ENCODE measurements at places on chromosomes 7 and 10.
A peak's percentile ranks its signal among the peaks of the same experiment; 100 is the strongest.

GRCh38 chr10:51700228-51700817, 928 bp upstream of the CSTF2T start:
- DNase-seq = no peak

DNA sequence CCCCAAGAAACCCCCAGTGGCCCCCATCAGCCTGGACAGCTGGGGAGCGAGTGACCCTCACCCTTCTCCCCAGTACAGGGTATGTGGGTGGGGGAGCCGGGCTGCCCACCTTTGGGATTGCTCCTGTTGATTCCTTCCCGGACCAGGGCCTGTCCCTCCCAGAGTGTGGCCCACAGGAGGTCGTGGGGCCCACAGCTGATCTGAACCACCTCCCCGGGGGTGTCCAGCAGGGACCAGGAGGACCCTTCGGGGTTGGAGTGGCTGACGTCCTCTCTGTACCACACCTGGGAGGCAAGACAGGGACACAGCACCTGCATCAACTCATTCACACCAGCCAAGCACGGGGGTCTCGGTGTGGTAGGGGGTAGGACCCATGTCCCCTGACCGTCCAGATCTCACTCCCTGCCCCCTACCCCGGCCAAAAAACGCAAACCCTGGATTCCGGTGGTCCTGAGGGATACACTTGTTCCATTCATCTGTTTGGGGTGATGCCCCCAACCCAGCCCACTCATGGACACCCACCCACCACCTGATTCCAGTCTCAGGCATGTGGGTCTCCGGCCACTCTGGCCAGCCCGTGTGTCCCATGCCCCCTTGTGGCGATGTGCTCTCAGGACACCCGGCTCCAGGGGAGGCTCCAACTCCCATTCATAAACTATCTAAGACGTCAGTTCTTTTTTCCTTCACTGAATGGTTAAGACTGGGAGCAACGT, 10.9 kb downstream of the TECPR1 start:
- DNase-seq = no peak

DNA sequence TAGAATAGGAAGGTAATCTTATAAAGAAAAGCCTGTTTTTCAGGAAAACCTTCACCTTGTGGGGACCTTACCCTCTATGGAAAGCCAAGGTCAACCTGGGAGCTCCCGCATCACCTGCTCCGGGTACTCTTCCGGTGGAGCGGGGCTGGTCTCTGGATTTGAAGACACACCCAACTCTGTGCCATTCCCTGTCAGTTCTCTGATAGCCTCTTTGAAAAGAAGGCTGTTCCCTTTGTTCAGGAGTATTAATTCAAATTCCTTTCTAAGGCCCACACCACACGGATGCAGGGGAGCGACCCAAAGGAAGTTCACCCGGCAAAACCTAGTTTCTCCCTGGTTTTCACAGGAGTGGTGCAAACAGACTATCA, 10.7 kb downstream of the CTBP2 start:
- no peak for DNase-seq

DNA sequence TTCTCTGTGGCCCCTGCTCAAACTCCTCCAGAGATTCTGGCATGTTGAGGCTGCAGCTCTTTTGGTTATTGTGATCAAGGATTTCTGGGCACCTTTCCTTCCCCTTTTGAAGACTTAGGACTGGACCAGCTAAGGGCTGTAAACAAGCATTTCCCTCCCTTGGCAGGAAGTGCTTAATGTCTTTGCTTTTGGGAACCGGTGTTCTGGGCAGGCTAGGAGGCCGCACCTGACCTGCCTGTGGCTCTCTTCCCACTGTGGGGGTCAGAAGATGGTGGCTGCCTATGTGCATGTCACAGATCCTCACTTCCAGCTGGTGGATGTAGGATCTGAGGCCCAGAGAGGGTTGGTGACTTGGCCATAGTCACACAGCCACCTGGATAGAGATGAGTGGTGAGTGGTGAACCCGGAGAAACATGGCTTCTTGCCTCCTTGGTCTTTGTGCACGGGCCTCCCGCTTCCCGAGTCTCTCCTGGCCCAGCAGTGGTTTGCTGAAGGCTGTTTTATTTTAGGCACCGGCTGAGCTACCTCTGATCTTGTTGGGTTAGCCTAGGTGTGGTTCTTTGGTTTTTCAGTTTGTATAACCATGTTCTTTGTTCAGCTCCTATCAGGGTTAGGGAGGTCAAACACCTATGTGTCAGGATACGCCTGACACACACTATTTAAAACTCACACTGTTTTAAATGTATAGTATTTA, 82.0 kb downstream of the GRK5 start:
- DNase-seq = no peak

- no peak for DNase-seq
These were observed 102.4 kb upstream of the LRGUK start for GRCh38 chr7:134024739-134025138.

DNA sequence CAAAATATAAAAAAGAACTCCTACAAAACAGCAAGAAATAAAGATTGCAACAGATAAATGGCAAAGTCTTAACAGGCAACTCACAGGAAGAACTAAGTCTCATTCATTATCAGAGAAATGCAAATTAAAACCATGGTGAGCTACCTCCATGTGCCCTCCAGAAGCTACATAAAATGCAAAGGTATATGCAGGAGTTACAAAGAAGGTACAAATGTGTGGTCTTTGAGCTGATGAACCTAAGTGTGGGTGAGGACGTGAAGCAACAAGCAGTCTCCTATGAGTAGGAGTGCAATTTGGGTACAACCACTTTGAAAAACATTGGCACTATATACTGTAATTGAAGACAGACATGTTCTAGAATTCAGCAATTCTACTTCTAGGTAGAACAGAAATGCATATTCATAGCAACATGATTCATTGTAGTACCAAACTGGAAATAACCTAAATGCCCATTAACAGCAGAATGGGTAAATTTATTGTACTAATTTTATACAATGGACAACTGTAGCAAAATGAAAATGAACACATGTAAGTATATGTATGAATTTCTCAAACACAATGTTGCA, 61.6 kb upstream of the KCNMA1 start:
- no peak for DNase-seq

GRCh38 chr7:43166686-43167085, 54.2 kb downstream of the HECW1 start:
- DNase-seq = no peak

GRCh38 chr7:72336632-72337389, 75.3 kb downstream of the CALN1 start:
- DNase-seq = no peak

DNA sequence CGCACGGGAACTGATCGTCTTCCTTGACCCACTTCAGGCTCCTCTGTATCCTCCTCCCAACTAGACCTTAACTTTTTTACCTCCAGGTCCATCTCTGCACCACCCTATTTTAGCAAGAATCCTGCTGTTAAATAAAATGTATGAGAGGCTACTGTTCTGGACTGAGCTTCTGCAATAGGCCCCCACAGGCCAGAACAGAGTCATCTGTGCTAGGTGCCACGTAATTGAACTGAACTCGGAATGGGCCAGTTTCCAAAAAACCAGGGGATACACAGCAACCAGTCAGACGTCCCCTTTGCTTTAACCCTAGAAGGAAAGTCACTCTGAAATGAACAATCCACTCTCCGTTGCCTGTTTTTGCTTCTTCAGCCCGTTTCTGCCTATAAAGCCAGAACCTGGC, 71.3 kb downstream of the CHST15 start:
- no peak for DNase-seq

GRCh38 chr7:28017372-28017771, 163.2 kb downstream of the JAZF1 start:
- DNase-seq = no peak

DNA sequence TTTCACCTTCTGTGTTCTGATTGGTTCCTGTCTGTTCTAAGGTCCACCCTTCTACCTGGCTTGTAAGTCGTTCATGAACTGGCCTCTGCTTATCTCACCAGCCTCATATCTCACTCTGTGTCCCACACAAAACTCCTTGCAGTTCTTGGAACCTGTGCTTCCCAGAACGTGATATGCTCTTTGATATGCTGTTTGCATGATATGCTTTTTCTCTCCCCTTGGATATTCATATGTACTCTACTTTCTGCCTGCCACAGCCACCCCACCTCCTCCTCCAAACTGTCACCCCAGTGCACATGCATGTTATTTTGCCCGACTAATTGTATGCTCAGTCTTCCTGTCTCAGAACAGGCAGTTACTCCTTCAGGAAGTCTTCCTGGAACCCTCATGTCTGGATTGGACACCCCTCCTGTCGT, 1.9 kb upstream of the ITPRIP start:
- no peak for DNase-seq

DNA sequence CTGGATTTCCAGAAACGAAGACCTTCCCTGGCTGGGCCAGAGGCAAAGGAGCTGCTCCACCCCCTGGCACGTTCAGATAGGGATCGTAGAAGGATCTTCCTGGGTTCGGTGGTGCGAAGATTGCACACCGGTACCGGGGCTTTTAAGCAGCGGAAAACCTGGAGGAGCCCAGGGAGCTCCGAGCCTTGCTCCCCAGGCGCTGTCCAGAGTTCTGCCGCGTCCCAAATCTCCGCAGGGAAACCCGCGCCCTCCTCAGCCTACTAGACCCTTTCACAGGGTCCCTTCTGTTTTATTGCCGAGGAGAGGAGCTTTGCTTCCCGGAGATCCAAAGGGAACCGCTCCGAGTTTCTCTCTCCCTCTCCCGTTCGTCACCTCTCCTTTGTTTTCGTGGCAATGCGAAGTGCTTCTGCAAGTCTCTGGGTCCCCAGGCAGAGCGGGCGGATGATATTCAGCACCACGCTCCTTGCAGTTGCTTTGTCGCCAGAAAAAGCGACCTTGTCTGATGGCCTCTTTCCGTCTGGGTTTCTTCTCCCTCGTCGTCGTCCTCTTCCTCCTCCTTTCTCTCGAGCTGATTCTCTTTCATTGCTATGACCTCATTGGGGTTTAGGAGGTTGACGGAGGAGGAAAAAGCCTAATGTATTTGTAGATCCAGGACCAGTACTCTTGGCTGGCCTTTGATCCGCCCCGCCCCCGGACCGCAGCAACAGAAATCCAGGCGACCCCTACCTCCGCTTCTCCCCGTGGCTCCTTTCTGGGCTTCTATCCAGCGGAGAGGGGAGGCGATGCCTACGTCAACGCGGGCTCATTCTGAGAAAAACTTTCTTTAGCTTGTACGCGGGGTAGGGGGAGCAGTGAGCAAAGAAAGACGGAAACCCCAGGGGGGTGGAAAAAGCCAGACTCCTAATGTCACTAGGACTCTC, at the start of gene TMEM196:
Gene TMEM196, minus strand, starts transcription at position 777 of the 920 bp plus-strand sequence. CDS start 921 bp downstream, outside the sequence.
- no peak for DNase-seq

GRCh38 chr7:157628456-157628855, 291.7 kb downstream of the DNAJB6 start:
- no peak for DNase-seq

- DNase-seq = no peak
These were observed 87.4 kb upstream of the KMT2E start for GRCh38 chr7:104926601-104927041.

GRCh38 chr10:97805096-97805884, 33.5 kb upstream of the SFRP5 start:
- no peak for DNase-seq

GRCh38 chr10:108180878-108181277, 1016.4 kb upstream of the SORCS1 start:
- no peak for DNase-seq

GRCh38 chr10:15172306-15172840, 3.9 kb upstream of the NMT2 start:
- no peak for DNase-seq

DNA sequence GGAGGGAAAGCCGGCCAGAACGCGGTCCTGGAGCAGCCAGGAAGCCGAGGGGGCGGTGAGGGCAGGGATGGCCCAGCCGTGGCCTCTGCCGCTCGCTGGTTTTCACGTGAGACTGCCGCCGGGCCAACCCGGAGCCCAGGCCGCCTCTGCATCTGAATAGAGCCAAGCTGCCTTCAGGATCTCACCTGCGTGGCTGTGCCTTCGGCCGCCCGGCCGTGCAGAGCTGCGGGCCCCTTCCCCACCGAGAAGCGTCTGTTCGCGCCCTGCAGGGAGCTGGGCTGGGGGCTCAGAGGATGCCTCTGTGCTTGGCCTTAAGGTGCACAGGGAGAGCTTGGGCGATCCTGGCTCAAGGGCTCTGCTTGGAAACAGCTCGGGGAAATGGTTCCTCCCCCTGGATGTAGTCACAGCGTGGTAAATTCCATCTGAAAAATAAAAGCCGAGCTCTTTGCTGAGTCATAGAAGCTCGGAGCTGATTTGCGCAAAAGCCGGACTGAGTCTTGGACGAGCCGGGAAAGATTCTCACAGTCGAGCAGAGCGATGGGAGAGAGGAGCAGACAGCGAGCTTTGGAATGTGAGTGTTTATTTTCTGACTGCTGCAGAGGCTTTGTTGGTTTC, at the start of gene JAKMIP3:
Gene JAKMIP3, plus strand, starts transcription at position 456 of the 615 bp plus-strand sequence. CDS start 38,863 bp downstream, outside the sequence.
- DNase-seq = no peak

DNA sequence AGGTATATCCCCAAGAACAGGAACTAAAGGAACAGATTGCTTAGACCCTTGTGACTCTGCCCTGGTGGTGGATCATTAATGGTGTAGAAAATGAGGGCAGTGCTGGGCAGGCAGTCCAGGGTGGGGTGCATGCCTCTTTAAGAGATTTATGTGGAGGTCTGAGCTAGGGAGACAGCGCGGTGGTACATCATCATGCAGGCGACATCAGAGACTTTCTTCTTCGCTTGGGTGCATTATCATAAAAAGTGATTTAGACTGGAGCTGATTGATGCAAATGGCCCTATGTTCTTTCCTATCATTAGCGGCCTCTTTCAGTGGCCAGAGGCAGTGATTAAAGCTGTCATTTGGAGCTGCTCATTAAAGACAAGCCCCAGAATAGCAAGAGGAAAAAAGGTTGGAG, 519.1 kb upstream of the GALNT17 start:
- no peak for DNase-seq

GRCh38 chr7:106561666-106562411, 99.1 kb downstream of the CCDC71L start:
- peak; percentile 78 for DNase-seq

DNA sequence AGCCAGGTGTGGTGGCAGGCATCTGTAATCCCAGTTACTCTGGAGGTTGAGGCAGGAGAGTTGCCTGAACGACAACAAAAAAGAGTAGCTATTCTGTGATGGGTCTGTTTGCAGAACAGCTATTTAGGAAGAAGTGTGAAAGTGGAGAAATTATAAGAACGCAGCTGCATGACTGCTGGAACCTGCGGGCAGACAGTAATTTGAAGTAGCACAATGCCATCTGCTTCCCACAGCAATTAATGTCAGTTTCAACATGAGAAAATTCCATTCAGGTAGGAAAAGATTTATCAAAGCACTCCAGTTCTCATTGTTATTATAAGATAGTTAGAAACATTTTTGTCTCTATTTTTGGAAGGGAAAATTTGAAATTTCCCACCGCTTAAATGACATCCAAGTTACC, 21.5 kb downstream of the LAMB1 start:
- no peak for DNase-seq
